ENCODE measurements at places on chromosomes 1 and 21.

- peak; percentile 53 for DNase-seq
Measured at GRCh38 chr1:147496571-147497210, 44.6 kb upstream of the BCL9 start.

- no peak for DNase-seq
Measured at GRCh38 chr1:197985351-197985750, 68.2 kb downstream of the LHX9 start.

DNA sequence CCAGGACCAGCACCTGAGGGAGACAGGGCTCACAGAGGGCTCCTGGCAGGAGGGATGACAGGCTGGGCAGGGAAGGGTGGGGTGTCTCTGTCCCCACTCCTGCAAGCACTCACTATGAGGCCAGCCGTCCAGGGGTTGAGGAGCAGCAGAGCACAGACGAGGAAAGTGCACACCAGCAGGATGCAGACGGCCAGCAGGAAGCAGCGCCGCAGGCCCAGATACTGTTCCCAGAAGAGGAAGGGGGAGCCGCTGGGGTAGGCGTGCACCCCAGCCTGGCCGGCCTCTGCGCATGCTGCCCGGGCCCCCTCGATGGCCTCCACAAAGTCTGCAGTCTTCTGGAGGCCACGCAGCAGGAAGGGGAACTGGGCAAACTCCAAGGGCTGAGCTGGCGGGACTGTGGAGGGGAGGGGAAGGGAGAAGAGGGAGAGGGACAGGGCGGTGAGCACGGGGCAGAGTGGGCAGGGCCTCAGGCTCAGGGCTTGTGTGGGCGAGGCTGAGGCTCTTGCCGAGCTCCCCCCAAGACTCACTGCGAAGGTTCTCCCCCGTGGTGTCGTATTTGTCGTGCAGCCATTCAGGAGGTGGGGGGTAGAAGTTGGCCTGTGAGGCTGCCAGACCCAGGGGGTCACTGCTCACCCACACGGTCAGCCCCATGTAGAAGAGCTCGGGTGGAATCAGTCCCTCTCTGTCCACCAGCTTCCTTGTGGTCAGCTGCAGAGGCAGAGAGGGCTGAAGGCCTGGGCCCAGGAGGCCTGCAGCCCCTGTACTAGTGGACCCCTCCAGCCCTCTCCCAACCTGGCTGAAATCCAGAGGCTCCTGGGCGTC, 16.5 kb downstream of the PTCH2 start:
- DNase-seq, result peak; percentile 82

GRCh38 chr1:151594143-151594625, 17.7 kb upstream of the SNX27 start:
- peak; percentile 56 for DNase-seq

DNA sequence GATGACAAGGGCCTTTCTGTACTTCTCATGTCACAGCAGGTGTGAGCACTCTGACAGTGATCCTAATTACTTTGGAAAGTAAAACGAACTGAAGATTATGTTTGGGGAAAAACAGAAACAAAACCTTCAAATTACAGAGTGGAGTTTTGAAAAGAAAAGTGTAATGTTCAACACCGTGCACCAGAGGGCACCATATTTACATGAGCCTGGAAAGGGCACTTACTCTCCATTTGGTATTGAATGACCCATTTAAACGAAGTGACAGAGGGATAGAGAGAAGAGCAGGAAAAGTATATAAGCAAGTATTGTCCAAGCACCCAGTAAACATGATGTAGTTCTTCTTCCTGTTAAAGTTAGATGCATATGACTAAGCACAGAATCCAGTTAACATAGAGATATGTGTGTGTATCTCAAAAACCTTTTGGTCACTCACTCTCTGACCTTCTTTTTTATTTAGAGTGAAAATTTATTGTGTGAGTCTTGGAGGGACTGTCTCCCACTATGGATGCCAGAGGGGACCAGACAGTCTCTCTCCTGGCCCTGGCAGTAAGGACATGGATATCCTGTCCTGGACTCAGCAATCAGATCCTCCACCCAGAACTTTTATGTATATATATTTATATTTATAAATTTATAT, 3.8 kb upstream of the RGSL1 start:
- DNase-seq, result no peak

DNA sequence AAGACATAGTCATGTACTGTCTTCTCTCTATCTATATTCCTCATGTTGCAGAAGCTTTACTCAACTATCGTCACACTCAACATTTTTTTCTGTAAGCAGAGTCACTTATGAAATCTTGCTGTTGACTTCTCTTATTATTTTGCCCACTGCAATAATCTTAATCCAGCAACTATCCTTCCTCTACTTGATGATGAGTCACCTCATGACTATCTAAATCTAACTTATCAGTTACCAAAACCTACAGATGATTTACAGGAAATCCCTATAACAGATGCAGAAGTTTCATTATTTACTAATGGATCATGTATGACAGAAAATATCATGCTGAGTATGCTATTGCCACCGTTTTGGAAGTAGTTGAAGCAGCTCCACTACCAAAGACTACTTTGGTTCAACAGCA, 378.9 kb downstream of the DUSP10 start:
- no peak for DNase-seq

- no peak for DNase-seq
Measured at GRCh38 chr1:38680801-38681510, 178.6 kb downstream of the RRAGC start.

GRCh38 chr1:3568815-3569435, 42.4 kb downstream of the MEGF6 start:
- no peak for DNase-seq

GRCh38 chr21:41065539-41065938, 102.4 kb upstream of the BACE2 start:
- no peak for DNase-seq

DNA sequence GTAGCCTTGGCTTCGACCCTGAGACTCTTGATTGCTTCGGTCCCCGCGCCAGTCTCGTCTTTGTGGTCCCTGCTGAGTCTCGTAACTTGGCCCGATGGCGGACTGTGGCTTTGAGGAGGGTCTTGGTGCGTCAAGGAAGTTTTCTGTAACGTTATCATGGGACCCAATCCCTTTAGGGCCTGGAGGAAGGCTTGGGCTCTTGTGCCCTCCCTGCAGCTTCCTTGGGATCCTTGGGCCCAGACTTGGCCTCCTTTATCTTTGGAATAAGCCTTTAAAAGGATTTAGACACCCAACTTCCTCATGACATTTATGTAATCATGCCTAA, 371 bp downstream of the ZMPSTE24 start:
- DNase-seq, result no peak

GRCh38 chr1:95048317-95048716, 24.4 kb downstream of the ALG14 start:
- peak; percentile 45 for DNase-seq

- DNase-seq, result no peak
Measured at GRCh38 chr1:244022311-244022710, 28.8 kb upstream of the ZBTB18 start.

GRCh38 chr1:33635336-33636012, 163.0 kb downstream of the ZSCAN20 start:
- no peak for DNase-seq

DNA sequence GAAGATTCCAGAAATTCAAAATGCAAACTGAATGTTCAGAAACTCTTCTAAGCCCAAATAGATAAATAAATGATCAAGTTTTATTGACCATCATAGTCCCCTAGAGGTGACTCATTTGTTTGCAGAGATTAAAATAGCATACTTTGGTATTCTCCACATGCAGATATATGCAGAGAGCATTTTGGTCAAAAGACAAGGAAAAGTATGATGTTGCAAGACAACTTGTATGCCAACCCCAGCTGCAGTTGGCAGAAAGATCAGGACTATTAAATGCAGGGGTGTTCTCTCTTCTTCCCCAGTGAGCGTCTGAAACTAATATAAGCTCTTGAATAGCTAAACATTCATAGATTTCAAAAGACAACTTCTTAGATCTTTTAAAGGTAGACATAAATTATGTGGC, 404.9 kb downstream of the LTN1 start:
- peak; percentile 33 for DNase-seq

- DNase-seq, result no peak
Measured at GRCh38 chr1:150080784-150081183, 13.2 kb downstream of the VPS45 start.

DNA sequence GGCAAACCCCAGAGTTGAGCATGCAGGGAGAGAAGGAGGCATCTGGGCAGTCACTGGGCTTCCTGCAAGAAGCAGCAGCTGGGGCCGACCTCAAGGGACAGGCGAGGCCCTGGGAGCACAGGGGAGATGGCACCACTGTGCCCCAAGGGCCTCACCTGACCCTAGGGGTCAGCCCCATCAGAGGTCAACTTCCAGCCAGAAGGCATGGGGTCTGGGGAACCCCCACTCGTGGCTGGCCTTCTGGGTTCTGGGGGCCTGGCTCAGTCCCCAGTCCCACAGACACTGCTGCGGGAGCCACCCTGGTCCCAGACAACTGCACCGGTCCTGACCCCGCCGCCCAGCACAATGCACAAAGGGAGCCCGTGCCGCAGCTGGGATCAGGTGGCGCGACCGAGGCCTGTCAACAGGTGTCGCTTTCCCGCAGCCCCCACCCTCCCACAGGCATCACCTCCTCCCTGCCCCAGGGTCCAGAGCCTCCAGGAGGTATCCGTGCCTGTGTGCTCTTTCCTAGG, 6.2 kb downstream of the WNT9A start:
- no peak for DNase-seq

DNA sequence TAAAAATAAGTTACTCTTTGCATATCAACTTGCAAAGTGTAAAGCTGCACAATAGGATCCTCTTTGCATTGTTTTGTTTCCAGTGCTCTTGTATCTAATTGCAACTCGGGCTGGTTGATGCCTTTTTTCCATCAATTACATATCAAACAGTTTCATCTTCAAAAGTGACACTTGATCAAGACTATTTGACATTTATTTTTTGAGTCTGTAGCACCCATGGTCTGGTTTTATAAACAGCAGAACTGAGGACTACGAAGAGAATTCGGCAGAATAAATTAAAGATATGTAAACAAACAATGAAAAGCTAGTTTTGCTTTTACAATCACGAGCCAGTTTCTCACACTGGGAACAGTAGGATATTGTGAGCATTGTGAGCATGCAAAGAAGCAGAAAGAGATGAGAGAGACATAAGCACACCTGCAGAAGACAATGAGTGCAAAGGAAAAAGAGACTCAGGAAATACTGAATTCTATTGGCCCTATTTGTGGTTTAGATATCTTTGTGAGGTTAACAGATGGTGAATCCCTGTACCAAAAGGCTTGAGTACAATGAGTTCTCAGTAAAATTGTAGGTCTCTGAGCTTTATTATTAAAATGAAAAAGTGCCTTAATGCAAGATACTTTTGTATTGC, 45.4 kb downstream of the RPL5 start:
- no peak for DNase-seq

DNA sequence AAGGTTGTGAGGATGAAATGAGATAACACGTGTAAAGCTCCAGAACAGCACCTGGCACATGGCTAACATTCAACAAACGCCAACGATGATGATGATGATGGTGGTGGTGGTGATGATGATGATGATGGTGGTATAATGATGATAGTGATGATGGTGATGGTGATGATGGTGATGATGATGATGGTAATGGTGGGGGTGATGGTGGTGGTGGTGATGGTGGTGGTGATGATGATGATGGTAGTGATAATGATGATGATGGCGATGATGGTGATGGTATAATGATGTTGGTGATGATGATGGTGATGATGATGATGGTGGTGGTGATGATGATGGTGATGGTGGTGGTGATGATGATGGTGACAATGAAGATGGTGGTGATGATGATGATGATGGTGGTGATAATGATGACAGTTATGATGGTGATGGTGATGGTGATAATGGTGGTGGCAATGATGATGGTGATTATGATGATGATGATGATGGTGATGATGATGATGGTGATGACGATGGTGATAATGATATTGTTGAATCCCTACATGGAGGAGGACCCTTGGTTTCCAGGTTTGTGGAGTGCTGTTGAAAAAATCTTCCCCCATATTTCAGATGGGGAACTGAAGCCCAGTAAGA, 54.1 kb downstream of the DMRTA2 start:
- DNase-seq, result no peak

- no peak for DNase-seq
Measured at GRCh38 chr21:18840239-18840638, 436.7 kb upstream of the TMPRSS15 start.

GRCh38 chr1:110069404-110070281, 829 bp downstream of the ALX3 start:
- no peak for DNase-seq

- no peak for DNase-seq
Measured at GRCh38 chr1:232212253-232212652, 417.7 kb downstream of the SIPA1L2 start.

- peak; percentile 13 for DNase-seq
Measured at GRCh38 chr1:27380766-27381733, 2.1 kb downstream of the CD164L2 start.

GRCh38 chr1:34983700-34984355, 1.3 kb downstream of the TMEM35B start:
- DNase-seq, result peak; percentile 17

DNA sequence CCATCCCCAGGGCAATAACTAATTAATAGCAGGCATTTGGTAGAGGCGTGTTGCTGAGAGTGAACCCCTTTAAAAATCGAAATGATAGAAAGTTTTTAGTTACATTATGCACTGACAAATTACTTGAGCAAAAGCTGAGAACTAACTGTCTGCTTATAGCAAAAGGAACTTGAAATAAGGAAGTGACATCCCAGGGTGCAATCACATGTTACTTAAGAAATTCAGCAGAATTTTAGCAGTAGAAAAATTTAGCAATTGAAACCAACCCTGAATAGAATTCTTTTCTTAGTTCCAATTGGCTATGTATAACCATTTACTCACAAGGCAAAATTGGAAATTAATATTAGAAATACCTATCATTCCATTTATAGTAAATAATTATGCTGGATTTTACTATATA, 139.5 kb upstream of the SAMSN1 start:
- DNase-seq, result no peak

DNA sequence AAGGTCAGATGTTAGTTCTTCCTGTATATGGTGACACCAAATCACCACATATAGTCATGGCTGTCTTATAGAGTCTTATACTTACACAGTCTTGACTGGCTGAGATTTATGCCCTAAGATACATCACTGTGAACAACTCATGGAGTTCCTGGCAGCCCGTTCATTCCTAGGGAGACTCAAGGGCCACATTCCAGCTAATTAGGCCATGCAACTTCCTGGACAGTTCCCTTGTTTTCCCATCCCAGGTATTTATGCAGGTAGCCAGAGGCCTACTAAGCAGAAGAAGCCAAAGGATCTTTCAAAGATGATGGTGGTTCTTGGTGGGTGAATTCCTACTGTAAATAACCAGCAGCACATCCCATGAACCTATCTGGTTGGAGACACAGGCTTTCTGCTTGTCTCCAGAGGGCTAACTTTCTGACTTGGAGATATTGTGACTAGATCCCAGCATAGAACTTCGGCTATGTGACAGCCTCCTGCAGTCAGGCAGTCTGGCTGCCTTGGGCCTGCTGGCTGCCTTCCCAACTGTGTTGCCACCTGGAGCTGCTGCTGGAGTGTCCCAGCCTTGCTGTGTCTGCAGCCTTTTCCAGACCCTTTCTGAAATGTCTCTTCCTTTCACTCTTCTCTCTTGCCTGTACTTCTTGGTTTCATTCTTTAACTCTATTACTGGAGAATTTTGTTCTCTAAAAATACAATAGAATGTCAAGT, 283.8 kb downstream of the CACNA1E start:
- no peak for DNase-seq

All from right hindlimb (tissue), 1 donor.